ENCODE measurements at places on chromosomes 1 and 21. TPM values are rescaled to one million over a fixed set of nuclear protein-coding genes. Genes with fewer than 3 reads are reported as not detected.
A peak's percentile ranks its signal among the peaks of the same experiment; 100 is the strongest.

GRCh38 chr1:40944841-40945430 is 34.6 kb upstream of the CTPS1 start:
- no peaks in the 10 kb centered on the region for H3K4me1 ChIP-seq
- no peak for DNase-seq
- H3K27me3 ChIP-seq = peaks cover 13% of the 10 kb centered on the region
- no peak overlapping the region for H3K27ac ChIP-seq

- H3K27ac ChIP-seq = no peak overlapping the region
- peaks cover 19% of the 10 kb centered on the region for H3K27me3 ChIP-seq
- H3K36me3 ChIP-seq = no peaks in the 10 kb centered on the region
- H3K4me1 ChIP-seq = no peaks in the 10 kb centered on the region
Measured at GRCh38 chr1:89810302-89810701, 10.5 kb upstream of the LRRC8D start.

DNA sequence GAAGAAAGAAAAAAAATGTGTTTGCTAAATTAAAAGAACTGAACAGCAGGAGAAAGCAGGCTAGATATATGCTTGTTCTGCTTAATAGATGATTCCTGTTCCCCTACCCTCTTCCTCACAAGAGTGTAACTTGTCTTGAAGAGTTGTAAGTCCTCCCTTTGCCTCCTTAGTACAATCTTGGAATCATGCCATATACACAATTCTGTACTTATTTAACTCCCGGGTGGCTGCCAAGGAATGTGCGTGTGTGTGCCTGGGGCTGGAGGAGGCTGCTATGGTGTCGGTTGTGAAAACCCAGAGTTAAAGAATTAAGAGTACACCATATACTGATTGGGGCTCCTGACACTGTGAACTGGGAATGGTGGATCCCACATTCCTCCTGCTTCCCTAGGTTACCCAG is 194.2 kb downstream of the SIPA1L2 start:
- no peaks in the 10 kb centered on the region for H3K36me3 ChIP-seq
- no peak for DNase-seq
- no peaks in the 10 kb centered on the region for H3K4me1 ChIP-seq
- no peak overlapping the region for H3K4me3 ChIP-seq
- H3K27ac ChIP-seq = no peak overlapping the region

- peaks cover 9% of the 10 kb centered on the region for H3K4me1 ChIP-seq
- no peak overlapping the region for H3K27ac ChIP-seq
- H3K27me3 ChIP-seq = peaks cover 33% of the 10 kb centered on the region
- DNase-seq = no peak
- H3K36me3 ChIP-seq = no peaks in the 10 kb centered on the region
Measured at GRCh38 chr1:208223136-208223535, 21.0 kb downstream of the PLXNA2 start.

- DNase-seq = no peak
- peaks cover 11% of the 10 kb centered on the region for H3K27me3 ChIP-seq
- no peaks in the 10 kb centered on the region for H3K4me1 ChIP-seq
- no peak overlapping the region for H3K27ac ChIP-seq
- H3K36me3 ChIP-seq = no peaks in the 10 kb centered on the region
Measured at GRCh38 chr1:22592919-22593790, 29.9 kb downstream of the EPHA8 start.

DNA sequence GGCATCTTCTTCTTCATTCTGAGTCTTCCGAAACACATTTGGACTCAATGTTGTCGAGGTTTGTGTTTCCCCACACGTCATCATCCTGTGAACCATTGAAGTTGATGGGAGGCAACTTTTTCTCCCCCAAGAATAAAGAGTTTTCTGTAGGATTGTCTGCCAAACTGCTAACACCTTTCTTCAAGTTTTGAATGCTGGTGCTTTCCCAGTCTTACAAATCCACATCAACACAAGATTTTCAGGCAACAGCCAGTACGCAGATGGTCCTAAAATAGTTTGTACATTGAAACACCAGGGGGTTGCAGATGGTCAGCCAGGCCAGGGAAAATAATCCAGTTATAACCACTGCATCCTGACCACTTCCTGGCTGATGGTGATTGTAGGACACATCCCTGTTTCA is 187.9 kb downstream of the DISC1 start:
- no peaks in the 10 kb centered on the region for H3K4me1 ChIP-seq
- H3K27me3 ChIP-seq = no peaks in the 10 kb centered on the region
- H3K4me3 ChIP-seq = no peak overlapping the region
- no peak overlapping the region for H3K27ac ChIP-seq
- no peak for DNase-seq
- H3K36me3 ChIP-seq = peaks cover 4% of the 10 kb centered on the region

DNA sequence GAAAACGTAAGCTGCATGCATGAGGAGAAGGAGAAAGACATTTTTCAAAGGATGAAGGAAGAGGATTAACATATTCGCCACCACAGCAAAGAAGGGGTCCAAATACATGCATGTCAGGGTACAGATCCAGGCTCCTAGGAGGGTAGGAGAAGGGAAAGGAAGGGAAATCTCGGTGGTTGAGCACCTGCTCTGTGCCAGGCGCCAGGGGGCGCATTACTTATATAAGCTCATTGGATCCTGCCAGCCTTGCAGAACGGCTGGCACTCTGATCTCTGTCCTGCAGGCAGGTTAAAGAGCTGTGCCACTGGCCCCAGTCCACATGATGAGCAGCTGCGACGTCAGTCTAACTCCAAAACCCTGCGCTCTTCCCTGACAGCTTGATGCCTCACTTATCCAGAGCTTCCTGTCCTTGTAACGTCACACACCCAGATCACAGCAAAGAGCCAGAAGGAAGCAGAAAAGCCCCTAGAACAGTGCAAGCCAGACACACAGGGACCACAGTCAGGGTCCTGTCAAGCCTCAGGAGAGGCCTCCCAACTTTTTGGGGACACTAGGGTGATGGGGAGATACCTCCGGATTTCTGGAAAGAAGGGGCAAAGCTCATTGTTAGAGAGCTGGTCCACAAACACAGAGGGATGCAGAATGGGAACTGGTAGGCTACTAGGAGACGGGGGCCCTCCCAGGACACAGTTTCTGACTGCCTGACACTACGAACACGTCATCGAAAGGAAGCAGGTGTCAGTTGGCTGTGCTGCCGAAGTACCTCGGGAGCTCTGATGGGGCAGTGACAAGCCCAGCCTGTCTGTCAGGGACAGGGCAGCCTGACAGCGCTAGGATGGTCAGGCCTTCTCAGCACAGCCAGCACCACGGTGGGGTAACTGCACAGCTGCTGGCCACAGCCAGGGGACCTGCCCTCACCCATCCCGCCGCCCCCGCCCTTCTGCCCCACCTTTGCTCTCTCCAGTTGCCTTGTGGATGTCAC is 99.1 kb downstream of the BEND5 start:
- peaks cover 18% of the 10 kb centered on the region for H3K27me3 ChIP-seq
- no peak overlapping the region for H3K4me3 ChIP-seq
- H3K36me3 ChIP-seq = no peaks in the 10 kb centered on the region
- H3K4me1 ChIP-seq = peaks cover 7% of the 10 kb centered on the region
- DNase-seq = peak; percentile 41

DNA sequence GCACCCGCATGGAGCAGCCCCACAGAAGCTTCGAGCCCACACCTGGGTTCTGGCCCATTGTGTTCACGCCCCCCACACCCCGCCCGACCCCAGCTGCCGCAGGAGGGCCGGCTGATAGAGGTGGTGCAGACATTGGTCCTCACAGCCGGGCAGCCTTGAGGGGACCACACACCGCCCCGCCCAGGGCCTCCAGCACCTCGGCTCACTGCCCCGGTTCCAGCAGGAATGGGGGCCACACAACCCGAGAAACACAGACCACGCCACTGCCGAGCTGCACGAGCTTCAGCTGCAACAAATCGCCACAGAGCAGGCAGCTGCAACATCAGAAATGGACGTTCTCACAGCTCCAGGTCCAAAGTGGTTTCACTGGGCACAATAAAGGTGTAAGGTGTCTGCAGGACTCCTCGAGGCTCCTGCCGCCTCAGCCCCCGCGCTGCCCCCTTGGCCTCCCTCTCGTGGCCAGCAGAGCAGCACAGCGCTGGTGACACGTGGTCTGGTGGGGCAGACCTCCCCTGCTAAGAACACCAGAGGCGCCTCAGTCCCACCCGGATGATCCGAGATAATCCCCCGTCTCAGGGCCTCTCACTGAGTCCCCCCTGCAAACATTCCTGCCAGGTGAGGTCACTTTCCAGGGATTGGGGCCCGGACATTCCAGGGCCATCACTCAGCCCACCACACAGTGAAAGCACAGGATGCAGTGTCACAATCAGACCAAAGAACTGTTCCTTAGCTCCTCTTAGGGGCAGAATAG is 62.3 kb upstream of the ADARB1 start:
- H3K36me3 ChIP-seq = no peaks in the 10 kb centered on the region
- peaks cover 47% of the 10 kb centered on the region for H3K27me3 ChIP-seq
- no peak for DNase-seq
- no peak overlapping the region for H3K27ac ChIP-seq
- H3K4me1 ChIP-seq = no peaks in the 10 kb centered on the region

- DNase-seq = no peak
- H3K36me3 ChIP-seq = no peaks in the 10 kb centered on the region
- H3K27me3 ChIP-seq = no peaks in the 10 kb centered on the region
- no peaks in the 10 kb centered on the region for H3K4me1 ChIP-seq
- H3K27ac ChIP-seq = no peak overlapping the region
Measured at GRCh38 chr21:15309721-15310120, 244.9 kb upstream of the NRIP1 start.

- H3K4me1 ChIP-seq = no peaks in the 10 kb centered on the region
- H3K36me3 ChIP-seq = no peaks in the 10 kb centered on the region
- H3K4me3 ChIP-seq = no peak overlapping the region
- peaks cover 6% of the 10 kb centered on the region for H3K27me3 ChIP-seq
- no peak for DNase-seq
Measured at GRCh38 chr1:201766131-201766866, 62.7 kb upstream of the IPO9 start.

DNA sequence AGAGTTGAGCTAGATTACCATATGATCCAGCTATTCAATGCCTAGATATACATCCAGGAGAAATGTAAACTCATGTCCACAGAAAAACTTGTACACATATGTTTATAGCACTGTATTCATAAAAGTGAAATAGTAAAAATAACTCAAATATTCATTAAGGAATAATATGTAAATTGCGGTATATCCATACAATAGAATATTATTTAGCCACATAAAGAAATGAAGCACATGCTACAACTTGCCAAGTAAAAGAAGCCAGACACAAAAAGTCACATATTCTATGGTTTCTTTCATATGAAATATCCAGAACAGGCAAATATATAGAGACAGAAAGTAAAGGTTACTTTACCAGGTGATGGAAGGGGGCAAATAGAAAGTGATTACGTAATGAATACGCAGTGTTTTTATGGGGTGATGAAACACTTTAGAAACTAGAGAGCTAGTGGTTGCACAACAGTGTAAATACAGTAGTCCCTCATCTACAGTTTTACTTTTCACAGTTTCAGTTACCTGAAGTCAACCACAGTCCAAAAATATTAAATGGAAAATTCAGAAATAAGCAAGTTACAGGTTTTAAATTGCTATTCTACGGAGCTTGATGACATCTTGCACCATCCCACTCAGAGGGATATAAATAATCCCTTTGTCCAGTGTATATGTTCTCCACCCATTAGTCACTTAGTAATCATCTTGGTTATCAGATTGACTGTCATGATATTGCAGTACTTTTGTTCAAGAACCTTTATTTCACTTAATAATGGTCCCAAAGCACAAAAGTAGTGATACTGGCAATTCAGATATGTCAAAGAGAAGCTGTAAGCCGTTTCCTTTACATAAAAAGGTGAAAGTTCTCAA is 62.3 kb downstream of the ZNF644 start:
- H3K36me3 ChIP-seq = peaks cover 8% of the 10 kb centered on the region
- no peak for DNase-seq
- no peak overlapping the region for H3K4me3 ChIP-seq
- peaks cover 55% of the 10 kb centered on the region for H3K4me1 ChIP-seq

- no peaks in the 10 kb centered on the region for H3K36me3 ChIP-seq
- H3K27me3 ChIP-seq = no peaks in the 10 kb centered on the region
- DNase-seq = no peak
Measured at GRCh38 chr21:42200906-42201614, 17.9 kb upstream of the ABCG1 start.

- H3K4me3 ChIP-seq = no peak overlapping the region
- H3K36me3 ChIP-seq = peaks cover 5% of the 10 kb centered on the region
- no peak overlapping the region for H3K27ac ChIP-seq
- H3K27me3 ChIP-seq = peaks cover 7% of the 10 kb centered on the region
- DNase-seq = no peak
- peaks cover 12% of the 10 kb centered on the region for H3K4me1 ChIP-seq
Measured at GRCh38 chr1:51154776-51155175, 52.7 kb downstream of the C1orf185 start.

GRCh38 chr1:156662005-156662799 is 15.0 kb downstream of the NES start:
- no peak for DNase-seq
- peaks cover 59% of the 10 kb centered on the region for H3K4me1 ChIP-seq
- H3K27ac ChIP-seq = no peak overlapping the region
- no peak overlapping the region for H3K4me3 ChIP-seq
- no peaks in the 10 kb centered on the region for H3K36me3 ChIP-seq

DNA sequence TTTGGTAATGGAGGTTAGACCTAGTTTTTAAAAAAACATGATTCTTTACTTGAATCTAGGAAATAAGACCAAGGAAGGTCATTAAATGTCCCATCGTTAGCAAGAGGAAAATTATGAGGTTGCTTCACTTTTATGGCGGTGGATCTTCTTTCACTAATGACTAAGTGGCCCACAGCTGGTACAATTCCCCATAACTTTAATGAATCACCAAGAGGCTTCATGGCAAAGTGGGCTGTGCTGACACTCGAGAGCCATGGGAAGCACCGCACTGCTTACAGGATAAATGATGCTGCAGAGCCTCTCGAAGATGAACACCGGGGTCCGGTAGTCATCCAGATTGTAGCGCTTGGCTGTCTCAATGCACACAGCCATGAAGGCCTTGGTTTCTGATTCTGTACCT is 108.8 kb downstream of the UBR4 start:
- H3K36me3 ChIP-seq = peaks cover 12% of the 10 kb centered on the region
- H3K27ac ChIP-seq = no peak overlapping the region
- H3K4me3 ChIP-seq = no peak overlapping the region
- H3K4me1 ChIP-seq = no peaks in the 10 kb centered on the region
- DNase-seq = no peak

GRCh38 chr21:37373539-37373938 is 7.0 kb downstream of the DYRK1A start:
- H3K4me3 ChIP-seq = peak overlapping the region; percentile 53
- DNase-seq = no peak
- H3K27me3 ChIP-seq = no peaks in the 10 kb centered on the region
- H3K4me1 ChIP-seq = peaks cover 93% of the 10 kb centered on the region

Gene LCE6A
- not detected for total RNA-seq

Gene GCSAML
- total RNA-seq = 0.16 TPM

Gene CORT
- 0.69 TPM for total RNA-seq

Gene SDC3
- total RNA-seq = 0.25 TPM

Gene HSPA6
- 0.24 TPM for total RNA-seq

Gene S100A9
- total RNA-seq = not detected

Gene FCRL2
- not detected for total RNA-seq

Gene FMO4
- 2.3 TPM for total RNA-seq

Gene LGALS8
- 96.9 TPM for total RNA-seq

Measured in activated T-cell treated with anti-CD3 and anti-CD28 coated beads, Interleukin-2, amount 50 U/mL, for 72 hours (primary cell).